ENCODE measurements at places on chromosomes 7 and 10. TPM values are rescaled to one million over a fixed set of nuclear protein-coding genes. Genes with fewer than 3 reads are reported as not detected.

GRCh38 chr7:151725844-151726651 is 150.9 kb downstream of the PRKAG2 start:
- no peak overlapping the region for H3K27ac ChIP-seq
- peaks cover 15% of the 10 kb centered on the region for H3K4me1 ChIP-seq
- H3K4me3 ChIP-seq = no peak overlapping the region

DNA sequence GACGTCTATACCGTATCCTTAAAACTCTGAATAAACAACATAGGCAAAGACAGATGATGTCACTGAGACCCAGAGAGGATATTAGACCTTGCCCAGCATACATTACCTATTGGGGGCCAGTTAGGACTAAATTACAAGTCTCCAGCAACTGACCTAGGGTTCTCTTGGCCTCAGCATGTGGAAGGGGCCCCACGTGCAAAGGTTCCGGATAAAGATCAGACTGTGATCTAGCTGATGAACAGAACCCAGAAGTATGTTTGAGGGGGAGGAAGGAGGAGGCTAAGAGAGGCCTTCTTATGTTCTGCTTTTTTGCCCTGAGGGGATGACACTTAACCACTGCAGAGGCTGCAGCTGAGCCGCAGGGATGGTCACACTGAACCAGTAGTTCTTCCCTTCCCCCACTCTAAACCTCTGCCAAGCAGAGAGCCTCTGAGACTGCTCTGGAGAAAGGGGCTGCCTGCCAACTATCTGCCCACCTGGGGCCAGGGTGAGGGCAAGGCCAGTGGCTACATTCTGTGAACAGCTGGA is 24.0 kb upstream of the KMT2C start:
- H3K36me3 ChIP-seq = no peaks in the 10 kb centered on the region
- DNase-seq = no peak
- H3K4me3 ChIP-seq = no peak overlapping the region
- H3K4me1 ChIP-seq = peaks cover 4% of the 10 kb centered on the region
- no peak overlapping the region for H3K27ac ChIP-seq
- no peaks in the 10 kb centered on the region for H3K27me3 ChIP-seq

GRCh38 chr10:76299501-76299900 is 868.1 kb downstream of the LRMDA start:
- H3K27ac ChIP-seq = no peak overlapping the region
- H3K36me3 ChIP-seq = no peaks in the 10 kb centered on the region
- no peaks in the 10 kb centered on the region for H3K4me1 ChIP-seq

DNA sequence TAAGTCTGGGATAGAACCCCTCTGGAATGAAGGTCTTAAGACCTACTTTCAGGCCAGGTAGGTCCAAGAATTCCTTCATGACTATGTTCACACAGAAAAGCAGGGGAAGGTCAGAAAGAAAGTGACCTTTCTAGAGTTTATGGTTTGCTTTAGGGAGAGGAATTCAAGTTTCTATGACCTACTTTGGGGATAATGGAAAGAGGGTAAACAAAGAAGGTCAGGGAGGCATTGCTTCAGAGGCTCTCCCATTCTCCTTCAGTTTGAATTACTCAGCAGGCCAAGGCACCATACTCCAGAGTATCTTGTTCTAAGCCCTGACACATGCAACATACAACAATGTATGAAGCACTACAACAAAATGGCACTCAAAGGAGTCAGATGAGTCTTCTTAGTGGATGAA is 11.5 kb upstream of the MACC1 start:
- no peaks in the 10 kb centered on the region for H3K27me3 ChIP-seq
- H3K4me1 ChIP-seq = no peaks in the 10 kb centered on the region
- no peak for DNase-seq
- H3K36me3 ChIP-seq = no peaks in the 10 kb centered on the region
- H3K27ac ChIP-seq = no peak overlapping the region

DNA sequence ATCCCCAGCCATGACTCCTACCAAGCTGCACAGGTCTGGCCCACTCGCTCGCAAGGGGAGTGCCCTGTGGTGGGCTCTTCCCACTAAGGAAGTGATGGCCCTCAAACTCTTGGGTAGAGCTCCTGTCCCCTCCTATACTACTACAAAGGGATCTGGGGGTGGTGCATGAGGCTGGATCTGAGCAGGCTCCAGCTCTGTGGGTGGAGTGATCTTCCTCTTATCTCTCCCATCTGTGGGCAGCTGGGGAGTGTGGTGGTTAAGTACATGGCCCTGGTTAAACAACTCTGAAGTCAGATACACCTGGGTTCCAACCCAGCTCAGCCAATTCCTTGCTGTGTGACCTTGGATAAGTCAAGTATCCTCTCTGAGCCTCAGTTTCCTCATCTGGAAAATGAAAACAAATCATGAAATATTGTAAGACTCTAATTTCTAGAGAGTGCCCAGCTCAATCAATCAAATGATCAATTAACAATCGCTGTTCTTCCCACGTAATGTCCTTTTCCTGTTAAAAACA is 17.4 kb downstream of the DDIT4 start:
- no peaks in the 10 kb centered on the region for H3K36me3 ChIP-seq
- peaks cover 12% of the 10 kb centered on the region for H3K4me1 ChIP-seq
- H3K4me3 ChIP-seq = no peak overlapping the region
- DNase-seq = no peak

DNA sequence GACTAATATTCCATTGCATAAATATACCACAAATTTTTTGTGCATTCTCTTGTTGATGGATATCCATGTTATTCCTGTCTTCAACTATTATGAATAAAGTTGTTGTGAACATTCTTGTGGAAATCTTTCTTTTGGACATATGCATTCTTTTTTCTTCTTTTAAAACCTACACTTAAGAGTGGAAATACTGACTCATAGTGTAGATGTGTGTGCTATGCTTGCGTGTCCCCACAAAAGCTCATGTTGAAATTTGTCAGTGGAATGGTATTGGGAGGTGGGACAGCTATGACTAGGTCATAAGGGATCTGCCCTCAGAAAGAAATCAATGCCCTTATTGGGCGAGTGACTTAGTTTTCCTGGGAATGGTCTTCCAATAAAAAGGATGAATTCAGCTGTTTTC is 203.6 kb upstream of the PRSS58 start:
- no peaks in the 10 kb centered on the region for H3K4me1 ChIP-seq
- H3K27me3 ChIP-seq = no peaks in the 10 kb centered on the region
- DNase-seq = no peak
- H3K4me3 ChIP-seq = no peak overlapping the region
- H3K36me3 ChIP-seq = no peaks in the 10 kb centered on the region

DNA sequence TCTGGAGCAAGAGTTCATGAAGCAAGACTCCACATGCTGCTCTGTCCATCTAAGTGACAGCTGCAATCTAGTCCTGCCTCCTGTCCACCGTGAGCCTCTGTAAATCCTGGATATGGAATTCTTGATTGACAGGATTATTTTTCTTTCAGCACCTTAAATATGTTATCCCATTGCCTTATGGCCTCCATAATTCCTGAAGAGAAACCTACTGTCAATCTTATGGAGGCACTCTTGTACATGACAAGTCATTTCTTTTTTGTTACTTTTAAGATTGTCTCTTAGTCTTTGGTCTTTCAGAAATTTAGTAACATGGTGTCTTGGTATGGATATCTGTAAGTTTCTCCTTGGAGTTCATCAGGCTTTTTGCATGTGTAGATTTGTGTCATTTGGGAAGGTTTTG is 82.8 kb downstream of the NPSR1 start:
- DNase-seq = no peak
- no peak overlapping the region for H3K27ac ChIP-seq
- no peaks in the 10 kb centered on the region for H3K27me3 ChIP-seq

- no peak overlapping the region for H3K27ac ChIP-seq
- DNase-seq = no peak
- H3K4me1 ChIP-seq = no peaks in the 10 kb centered on the region
- H3K27me3 ChIP-seq = no peaks in the 10 kb centered on the region
- H3K4me3 ChIP-seq = no peak overlapping the region
Measured at GRCh38 chr7:70795948-70796347, 336.0 kb upstream of the GALNT17 start.

The IGF2BP3 gene
- 1.9 TPM for total RNA-seq
